Inflammatory macrophage (primary cell): ENCODE measurements at places on chromosomes 6 and 20.

GRCh38 chr6:146861029-146861563 lies 262.3 kb downstream of the ADGB start:
- no peak for DNase-seq

DNA sequence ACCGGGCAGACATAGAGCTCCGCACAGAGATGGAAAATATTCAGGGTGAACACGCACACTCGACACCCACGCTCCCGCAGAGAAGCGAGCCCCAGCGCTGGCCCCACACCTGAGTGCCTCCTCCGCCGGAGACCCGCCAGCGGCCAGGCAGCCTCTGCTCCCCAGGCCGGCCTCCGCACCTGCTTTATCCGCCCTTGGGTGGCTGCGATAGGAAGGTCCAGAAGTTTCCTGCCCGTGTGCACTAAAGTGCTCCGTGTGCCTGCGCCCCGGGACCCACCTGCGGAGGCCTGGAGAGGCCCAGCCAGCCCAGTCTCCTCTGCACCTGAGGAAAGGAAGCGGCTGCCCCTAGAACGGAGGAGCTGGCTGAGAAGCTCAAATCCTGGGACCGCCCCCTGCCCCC lies 10.8 kb upstream of the FOXC1 start:
- DNase-seq = no peak

DNA sequence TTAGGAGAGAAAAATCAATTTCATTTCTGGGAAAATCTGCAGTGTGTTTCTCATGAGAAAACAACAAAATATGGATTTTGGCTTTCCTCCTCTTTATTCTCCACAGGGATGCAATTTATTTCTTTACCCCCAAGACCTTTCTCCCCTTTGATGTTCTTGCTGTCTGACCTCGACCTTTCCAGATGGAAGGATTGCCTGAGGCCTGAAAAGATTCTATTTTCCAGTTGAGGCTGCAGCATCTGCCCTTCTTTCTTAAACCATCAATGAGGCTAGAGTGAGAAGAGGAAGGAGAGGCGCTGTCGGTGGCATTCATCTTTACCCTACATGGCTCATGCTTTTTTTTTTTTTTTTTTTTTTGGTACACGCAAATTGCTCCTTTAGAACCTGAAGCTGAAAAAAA lies 344.2 kb upstream of the BTBD3 start:
- DNase-seq = no peak

- DNase-seq = no peak
Measured at GRCh38 chr6:167858086-167858591, 31.4 kb downstream of the AFDN start.

DNA sequence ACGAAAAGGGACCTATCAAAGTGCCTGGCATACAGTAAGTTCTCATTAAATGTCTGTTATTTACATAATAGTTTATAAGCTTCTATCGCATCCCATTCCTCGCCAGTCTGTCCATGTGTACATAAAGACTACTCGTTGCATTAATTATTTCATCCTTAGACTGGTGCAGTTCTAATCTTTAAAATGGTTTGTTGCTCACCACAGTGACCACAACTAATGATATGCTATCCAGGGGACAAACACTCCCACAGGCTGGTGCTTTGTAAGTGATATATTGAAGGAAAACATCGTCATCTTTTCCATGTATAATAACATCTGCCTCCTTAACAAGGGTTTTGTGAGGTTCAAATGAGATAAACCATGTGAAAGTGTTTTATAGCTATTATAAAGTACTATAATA lies 39.0 kb upstream of the HBS1L start:
- DNase-seq = no peak

GRCh38 chr20:44582311-44583025 lies at the start of gene PKIG:
TSS of gene PKIG (plus strand) at chr20:44582579. CDS start at chr20:44614557, 31,978 bp downstream.
- DNase-seq = peak; percentile 61

GRCh38 chr6:142331075-142331551 lies 29.3 kb downstream of the ADGRG6 start:
- no peak for DNase-seq

- peak; percentile 47 for DNase-seq
Measured at GRCh38 chr6:87922947-87923330, 124.7 kb upstream of the SPACA1 start.

DNA sequence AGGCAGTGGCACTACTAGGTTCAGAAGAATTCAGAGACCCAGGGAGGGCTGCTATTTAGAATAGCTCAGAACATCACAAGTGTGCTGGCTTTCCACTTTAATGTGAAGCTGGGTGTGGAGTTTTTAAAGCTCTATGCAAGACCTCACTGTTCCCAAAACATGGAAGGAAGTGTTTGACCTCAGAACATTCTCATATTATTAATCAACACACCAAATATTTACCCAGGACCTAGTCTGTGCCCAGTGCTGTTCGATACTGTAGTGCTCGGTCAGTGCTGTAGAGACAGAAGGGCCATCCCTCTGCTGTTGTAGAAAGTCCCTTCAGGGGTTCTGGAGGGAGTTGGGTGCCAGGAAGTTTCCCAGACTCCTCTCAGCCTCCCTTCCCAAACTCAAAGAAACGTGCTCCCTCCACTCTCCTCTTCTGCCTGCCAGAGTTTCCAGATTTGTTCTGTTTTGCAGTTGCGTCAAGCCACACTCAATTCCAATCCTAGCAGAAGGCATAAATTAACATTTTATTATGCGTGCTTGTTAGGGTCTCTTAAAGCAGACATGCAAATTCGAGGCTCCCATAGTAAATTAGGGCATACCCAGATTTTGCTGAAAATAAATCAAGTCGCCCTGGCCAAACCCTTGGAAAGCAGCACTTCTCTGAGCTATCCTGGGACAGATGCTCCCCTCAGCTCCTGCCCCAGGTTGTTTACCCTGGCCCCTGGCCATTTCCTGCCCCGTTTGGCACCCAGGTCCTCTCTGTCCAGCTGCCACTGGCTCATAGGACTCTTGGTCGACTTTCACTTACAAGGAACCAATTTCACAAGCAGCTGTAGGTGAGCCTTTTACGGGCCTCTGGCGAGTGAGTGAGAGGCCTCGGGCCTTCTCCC lies 248.6 kb downstream of the HIVEP2 start:
- DNase-seq = no peak

DNA sequence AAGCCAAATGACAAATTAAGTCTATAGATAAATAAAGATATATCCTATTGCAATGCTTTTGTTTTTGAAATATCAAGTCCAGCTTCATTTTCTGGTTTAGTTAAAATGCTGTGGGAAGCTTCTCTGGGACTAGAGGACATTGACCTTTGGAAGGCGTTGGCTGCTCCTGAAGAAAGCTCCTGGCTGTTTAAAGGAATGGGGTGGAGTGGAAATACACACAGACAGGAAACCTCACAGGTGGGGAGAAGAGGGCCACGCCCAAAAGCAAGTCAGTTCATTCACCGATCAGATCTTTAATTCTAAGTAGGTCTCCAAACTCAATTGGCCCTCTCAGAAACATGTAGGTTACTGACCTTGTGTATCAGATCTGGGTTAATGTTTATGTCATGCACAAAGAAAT lies 59.6 kb downstream of the SPTLC3 start:
- DNase-seq = no peak

- DNase-seq = peak; percentile 33
Measured at GRCh38 chr6:34340906-34341480, 51.5 kb downstream of the NUDT3 start.

DNA sequence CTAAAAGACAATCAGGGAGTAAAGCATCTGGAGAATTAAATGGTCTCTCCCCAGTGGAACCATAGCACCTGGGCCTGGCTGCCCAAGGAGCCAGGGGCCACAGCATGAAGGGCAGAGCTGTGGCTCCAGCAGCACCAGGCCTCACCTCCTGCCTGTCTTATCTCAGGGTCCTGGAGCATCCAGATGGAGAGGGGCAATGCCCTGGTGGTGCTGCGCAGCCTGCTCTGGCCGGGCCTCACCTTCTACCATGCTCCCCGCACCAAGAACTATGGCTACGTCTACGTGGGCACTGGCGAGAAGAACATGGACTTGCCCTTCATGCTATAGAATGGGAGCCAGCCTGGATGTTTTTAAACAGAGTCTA lies 17.0 kb downstream of the MRPS18A start:
- no peak for DNase-seq

- no peak for DNase-seq
Measured at GRCh38 chr20:10119336-10119735, 84.5 kb downstream of the ANKEF1 start.

DNA sequence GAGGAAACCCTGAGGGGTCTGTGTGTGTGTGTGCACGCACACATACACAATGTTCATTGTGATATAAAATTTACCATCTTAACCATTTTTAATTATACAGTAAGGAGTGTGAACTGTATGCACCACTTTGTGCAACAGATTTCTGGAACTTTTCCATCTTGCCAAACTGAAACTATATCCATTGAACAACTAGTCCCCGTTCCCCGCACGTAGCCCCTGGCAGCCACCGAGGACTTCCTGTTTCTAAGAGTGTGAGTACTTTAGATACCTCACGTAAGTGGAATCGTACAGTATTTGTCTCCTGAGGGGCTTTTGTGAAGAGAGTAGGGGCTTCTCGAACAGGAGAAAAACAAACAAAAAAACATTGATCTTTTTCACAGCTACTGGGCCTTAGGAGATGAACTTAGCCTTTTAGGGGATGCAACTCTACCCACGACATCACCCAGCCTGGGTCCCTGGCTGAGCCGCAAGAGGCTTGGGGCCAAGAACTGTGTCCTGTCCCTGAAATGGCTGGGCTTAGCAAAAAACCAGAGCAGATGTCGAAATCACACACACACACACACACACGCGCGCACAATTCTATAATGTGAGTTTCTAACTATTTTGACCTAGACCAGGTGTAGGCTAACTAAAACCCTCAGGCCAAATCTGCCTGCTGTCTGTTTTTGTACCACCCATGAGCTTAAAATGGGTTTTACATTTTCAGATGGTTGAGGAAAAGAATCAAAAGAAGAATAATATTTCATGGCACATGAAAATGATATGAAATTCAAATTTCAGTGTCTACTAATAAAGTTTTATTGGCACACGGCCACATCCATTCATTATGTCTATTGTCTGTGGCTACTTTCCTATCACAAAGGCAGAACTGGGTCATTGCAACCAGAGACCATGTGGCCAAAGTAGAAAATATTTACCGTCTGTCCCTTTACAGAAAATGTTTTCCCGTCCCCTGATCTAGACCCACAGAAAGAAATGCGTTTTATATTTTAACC lies 144.2 kb downstream of the EYA2 start:
- DNase-seq = peak; percentile 6

DNA sequence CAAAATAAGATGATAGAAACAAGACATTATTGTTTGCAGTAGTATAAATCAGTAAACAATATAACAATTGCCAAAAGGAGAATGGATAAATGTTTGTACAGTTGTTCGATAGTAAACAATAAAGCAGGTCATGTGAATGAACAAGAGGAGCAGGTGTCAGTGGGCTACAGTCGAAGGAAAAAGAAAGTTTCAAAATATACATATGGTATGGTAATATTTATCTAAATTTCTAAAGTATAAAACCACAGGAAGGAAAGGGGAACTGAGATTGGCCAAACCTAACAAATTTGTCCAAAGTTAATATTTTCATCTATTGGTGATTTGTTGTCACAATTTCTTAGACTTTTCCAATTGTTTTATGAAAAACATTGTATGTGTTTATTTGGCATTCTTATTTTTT lies 110.9 kb downstream of the SH3BGRL2 start:
- no peak for DNase-seq

DNA sequence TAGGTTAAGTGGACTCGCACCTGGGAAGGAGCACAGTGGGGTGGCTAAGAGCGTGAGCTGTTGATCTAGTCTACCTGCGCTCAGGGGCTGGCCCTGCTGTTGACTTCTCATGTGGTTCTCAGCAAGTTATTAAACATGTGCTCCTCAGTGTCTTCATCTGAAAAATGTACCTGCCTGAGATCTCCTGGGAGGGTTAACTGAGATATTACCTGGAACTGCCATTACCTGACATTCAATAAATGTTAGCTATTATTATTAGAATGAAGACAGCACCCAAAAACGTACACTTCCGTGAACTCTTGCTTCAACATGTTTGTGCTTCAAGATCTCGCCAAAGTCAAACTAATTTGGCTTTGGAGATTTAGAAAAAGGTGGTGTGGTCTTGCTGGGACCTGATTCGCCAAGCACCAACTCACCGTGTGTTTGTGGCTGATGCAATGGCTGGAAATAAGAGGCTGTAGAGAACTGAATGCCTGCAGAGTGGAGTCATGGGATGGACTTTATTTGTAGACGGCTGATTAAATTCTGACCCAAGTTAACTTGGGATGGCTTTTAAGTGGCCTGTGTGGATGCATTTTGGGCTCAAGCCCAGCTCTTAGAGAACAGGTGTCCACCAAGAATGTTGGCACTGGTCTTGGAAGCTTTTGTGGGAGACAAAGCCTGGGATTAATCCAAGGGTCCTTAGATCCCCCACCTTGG lies 692.9 kb downstream of the QKI start:
- DNase-seq = no peak

DNA sequence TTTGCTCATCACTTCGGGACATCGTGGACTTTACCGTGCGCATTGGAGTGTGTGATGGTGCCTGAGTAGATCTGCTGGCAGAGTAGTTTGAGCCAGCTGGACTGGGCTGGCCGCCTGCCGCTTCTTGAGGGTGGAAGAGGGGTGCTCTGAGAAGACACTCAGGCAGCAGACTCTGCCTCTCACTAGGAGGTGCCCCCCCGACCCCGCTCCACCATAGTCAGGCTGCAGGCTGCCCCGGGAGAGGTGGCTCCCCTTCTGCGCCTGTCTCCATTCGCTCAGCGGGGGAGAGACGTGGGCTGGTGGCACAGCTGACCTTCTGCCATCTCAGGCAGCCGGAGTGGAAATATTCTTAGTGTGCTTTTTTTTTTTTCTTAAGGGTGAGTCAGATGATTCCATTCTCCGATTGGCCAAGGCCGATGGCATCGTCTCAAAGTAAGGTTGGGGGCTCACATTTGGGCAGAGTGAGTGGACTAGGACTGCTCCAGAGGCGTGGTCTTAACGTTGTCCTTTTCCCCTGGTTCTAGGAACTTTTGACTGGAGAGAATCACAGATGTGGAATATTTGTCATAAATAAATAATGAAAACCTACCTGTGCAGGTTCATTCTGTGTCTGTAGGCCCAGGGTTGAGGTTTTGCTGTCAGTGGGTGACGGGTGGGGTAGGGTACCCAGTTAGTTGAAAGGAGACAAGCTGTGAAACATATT lies 1.2 kb downstream of the RPS21 start:
- DNase-seq = no peak

GRCh38 chr6:82283771-82284410 lies 36.3 kb upstream of the IBTK start:
- no peak for DNase-seq

DNA sequence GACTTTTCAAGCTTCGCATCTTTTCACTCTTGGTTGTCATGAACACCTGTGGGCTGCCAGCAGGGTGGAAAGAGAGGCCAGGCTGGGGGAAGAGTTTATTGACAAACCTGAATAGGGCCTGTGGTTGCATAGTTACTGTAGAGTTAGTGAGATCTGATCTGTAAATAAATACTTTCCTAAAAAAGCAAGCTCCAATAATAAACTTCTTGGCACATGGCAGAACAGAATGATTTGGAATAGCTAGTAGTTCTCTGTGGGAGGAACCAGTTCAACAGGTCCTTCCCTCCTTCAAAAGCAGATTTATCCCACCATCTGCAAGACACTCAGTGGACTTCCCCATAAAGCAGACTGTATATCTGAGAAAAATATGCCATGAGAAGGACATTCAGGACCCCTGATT lies 445.0 kb downstream of the HACE1 start:
- no peak for DNase-seq

GRCh38 chr6:29968130-29968529 lies 25.8 kb downstream of the HLA-A start:
- no peak for DNase-seq

GRCh38 chr6:85008296-85009009 lies 244.1 kb upstream of the TBX18 start:
- no peak for DNase-seq
